ENCODE measurements at places on chromosomes 5 and 9.

DNA sequence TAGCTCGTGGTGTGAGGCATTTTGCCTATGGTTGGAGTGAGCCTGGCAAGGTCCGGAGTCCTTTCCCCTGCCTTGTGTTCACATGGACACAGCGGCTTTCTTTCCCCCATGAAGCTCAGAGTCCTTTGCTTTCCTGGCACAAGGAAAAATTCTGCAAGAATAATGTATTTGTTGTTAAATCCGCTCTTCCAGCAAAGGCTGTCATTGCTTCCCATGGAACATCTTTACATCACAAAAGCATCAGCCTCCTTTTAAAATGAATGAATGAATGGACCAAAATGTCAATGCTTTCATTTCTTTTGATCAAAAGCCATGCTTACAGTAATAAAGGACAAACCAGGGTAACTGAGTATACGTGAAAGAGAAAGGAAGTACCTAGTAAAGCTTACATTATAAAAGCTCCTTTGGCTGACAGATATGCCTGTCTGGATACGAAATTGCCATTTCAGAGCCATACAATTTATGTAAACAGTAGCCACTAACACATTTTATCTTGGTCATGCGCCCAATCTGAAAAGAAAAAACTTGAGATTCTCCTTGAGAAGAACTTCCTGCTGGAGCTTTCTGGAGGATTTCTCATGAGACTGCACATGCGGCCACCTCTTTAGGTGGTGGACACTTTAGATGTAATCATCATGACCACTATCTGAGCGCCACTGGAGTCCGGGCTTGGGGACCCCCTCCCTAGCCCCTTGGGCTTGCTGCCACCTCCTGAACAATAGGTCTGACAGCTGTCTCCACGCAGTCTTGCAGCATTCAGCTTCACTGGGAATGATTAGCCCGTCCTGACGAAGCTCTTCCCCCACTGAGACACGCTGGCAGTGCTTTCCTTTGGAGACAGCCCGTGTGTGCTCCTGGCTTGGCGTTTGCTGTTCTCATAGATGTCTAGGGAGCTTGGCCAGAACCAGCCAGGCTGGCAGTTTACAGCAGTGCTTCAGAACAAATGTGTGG lies 355.9 kb downstream of the ADAMTS6 start:
- DNase-seq, result peak; percentile 23

GRCh38 chr5:556909-557441 lies 32.7 kb upstream of the SLC9A3 start:
- DNase-seq, result no peak

DNA sequence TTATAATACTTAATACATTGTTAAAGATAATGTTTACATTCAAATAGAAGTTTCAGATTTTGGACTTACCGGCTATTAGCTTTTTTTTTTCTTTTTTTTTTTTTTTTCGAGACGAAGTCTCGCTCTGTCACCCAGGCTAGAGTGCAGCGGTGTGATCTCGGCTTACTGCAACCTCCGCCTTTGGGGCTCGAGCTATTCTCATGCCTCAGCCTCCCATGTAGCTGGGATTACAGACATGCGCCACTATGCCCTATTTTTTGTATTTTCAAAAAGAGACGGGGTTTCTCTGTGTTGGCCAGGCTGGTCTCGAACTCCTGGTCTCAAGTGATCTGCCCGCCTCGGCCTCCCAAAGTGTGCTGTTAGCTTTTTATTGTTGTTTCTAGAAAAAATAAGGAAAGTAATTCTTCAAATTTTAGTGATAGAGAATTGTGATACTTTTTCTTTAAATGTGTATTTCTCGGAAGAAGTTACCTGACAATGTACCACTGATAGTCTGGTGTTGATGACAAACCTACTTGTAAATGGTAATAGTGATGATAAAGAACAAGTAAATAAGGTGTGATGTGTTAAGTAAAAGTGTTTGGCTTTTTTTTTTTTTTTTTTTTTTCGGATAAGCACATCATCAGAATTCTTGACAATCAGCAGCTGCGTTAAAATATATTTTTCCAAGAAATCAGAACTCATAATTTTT lies 2.7 kb downstream of the CDC42SE2 start:
- DNase-seq, result no peak

DNA sequence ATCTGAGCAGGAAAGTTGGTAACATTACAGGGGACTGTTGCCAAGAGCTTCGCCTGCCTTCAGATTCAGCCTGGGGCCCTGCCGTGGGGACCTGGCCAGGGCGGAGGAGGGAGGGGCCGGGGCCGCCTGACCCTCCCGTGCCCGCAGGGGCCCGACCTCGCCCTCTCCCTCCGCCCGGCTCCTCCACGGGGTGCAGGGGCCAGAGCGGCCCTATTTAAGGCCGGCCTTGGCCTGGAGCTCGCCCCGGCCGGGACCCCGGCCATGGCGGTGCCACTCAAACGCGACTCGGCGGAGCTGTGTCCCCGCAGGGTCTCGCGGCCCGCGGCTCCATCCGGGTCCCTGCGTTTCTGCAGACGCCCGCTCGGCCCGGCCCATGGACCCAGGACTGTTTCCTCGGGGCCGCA lies 757 bp downstream of the TMEM250 start:
- no peak for DNase-seq

- no peak for DNase-seq
These were observed 35.1 kb downstream of the NR2F1-AS1 start for GRCh38 chr5:93545872-93546271.

- DNase-seq, result no peak
These were observed 296.6 kb upstream of the PCSK5 start for GRCh38 chr9:75593920-75594319.

GRCh38 chr5:5181650-5182324 lies 41.7 kb downstream of the ADAMTS16 start:
- DNase-seq, result no peak

DNA sequence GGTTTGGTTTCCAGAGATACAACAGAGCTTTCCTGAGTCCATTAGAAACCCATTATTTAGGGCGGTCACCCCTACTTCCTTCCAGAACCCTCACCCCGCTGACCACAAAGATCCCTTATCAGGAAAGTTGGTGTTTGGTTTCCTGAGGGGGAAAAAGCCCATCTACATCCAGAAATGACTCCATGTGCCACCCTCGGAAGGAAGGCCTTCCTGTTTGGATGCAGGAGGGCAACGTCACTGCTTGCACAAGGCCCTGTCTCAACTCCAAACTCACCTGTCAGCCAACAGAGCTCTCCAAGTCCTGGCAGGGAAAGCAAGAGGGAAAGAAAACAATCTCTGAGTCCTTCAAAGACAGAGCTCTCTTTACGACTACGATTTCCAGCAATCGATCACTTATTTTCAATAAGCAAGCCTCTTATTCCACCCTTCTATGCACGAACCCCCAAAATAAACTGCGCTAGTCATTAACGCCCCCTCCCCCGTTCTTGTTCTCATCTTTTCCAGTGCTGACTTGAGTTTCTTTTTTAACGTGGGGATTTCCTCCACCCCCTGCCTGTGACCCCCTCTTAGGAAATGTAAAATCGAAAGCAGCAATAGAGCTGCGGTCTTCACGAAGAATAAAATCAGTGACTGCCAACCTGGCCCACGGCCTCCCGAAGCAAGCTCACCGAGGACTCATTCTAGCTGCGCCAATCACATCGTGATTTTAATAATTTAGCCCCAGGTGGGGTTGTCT lies 35.7 kb upstream of the NTNG2 start:
- no peak for DNase-seq

GRCh38 chr9:89213396-89213880 lies 34.8 kb upstream of the SHC3 start:
- no peak for DNase-seq

- no peak for DNase-seq
These were observed 1.3 kb upstream of the ZNF366 start for GRCh38 chr5:72508241-72509170.
